CD4-positive, alpha-beta T cell treated with Interleukin-4 for 1 hour (primary cell): ENCODE measurements at places on chromosomes 11 and 22.

GRCh38 chr11:2886191-2886894 lies 768 bp upstream of the CDKN1C start:
- no peak for DNase-seq

DNA sequence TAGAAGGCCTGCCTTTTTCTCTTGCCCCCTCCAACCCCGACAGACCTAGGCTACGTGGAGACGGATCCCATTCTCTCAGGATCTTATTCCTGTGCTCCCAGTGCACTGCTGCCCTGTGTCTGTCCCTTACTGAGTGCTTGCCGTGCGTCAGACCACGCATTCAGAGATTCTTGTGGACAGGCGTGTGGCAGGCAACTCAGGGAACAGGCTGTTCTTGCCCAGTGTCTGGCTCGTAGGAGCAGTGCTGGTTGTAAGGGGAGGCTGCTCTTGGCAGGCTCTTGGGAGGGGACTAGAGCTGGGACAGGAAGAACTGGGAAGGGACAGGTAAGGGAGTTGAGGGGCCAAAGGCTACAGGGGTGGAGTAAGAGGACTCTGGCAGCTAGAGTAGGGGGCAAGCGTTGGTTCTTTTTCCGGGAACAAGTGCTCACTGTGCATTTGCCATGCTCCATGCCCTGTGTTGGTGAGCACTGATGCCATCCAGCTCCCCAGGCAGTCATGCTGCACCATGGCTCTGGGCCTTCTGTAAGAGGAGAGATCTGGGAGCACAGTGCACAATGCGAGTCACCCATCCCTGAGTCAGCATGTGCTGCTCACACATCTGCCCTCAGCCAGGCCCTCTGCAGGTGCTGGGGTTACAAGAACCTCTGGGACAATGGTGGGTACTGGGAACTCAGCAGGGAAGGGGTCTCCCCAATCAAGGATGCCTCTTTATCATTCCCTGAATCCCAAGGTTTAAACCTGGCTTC lies 119.1 kb downstream of the TBC1D22A start:
- no peak for DNase-seq

GRCh38 chr11:14650064-14650463 lies 6.5 kb downstream of the PDE3B start:
- DNase-seq = no peak

- DNase-seq = no peak
These were observed 955.1 kb downstream of the BRD1 start for GRCh38 chr22:48872271-48873190.

DNA sequence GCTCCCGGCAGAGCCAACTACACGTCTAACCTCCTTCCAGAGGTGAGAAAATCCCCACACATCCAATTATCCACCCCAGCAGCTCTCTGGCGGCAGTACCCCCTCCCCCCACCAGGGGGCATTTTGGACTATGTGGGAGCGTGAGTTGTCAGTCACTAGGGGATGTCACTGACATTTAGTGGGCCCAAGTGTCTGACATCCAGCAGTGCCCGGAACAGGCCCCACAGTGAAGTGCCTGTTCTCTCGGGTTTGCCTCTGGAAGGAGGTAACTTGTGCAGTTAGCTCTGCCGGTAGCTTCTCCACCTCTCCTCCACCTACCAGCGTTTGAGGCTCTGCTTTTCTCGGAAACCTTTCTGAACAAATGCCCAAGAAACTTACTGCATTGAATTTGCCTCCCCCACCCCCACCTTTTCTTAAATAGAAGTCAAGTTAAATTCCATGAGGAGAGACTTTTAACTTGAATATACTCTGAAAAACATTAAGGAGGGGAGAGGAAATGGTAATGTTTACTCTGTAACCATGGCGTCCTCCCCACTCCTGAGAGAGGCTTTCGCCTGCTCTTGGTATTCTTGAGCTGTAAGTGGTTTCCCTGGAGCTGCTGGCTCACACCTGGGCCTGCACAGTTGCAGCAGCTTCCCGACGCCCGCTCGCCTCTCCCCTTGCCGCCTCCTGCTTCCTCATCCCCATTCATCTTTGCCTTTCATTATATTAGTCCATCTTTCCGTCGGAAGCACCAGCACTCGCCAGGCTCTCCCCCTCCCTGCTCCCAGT lies 112.8 kb downstream of the WNT7B start:
- peak; percentile 60 for DNase-seq

- no peak for DNase-seq
These were observed 47.3 kb downstream of the IGF2 start for GRCh38 chr11:2091786-2092463.

DNA sequence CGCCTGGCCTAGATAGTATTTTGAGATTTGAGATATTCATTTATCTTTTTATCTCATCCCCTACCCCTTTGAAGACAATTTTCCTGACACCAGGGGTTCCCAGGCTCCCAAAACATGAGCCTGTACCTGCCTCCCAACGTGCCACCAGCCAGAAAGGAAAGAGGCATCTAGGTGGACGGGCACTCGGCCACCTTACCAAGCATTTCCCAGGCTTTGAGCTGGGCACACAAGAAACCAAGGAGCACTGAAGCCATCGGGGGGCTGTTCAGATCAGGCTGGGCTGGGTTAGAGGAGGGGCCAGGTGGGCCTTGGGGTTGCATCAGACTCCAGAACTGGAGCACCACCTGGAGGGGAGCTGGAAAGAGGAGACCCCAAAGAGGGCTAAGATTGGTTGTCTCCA lies 28.5 kb upstream of the BAIAP2L2 start:
- DNase-seq = no peak

DNA sequence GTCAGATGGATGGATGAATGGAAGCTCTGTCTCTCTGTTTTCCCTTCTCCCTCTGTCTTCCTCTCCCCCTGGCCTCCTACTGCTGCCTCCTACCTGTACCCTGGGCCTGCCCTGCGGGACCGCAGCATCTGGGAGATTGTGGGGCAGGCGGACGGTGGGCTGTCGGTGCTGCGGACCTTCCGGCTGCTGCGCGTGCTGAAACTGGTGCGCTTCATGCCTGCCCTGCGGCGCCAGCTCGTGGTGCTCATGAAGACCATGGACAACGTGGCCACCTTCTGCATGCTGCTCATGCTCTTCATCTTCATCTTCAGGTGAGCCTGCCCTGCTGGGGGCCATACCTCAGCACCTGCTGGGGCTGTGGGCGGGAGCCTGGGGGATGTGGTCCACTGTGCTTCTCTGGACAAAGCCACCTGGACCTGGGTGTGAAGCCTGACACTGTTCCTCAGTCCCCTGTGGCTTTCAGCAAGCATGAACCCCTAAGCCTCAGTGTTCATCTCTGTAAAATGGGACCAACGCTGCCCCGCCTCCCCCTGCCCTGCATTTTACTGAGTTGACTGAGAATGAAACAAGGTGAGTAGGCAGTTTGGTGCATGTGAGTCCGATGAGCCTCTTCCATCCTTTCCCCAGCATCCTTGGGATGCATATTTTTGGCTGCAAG lies 88.4 kb downstream of the CACNA1I start:
- DNase-seq = no peak

DNA sequence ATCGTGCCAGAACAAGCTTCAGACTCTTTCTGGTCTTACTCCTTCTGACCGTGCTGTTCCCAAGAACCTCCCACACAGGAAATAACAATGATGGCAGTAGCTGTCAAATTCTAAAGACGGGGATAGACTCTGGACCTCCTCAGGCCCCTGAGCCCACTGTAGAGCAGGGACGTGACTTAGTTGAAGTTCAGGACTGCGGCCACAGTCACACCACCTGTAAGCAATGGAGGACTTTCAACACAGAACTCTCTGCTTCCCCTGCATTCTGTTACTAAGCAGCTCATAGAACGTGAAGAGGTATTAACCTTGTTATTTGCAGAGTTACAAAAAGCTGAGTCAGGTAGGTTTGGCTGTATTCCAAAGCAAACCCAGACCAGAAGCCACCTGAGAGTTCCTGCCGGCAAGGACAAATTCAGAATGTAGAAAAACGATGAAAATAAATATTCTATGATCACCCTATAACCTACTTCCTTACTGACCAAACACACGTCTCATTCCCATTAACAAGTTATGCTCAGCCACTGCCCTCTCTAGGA lies 12.7 kb downstream of the TMEM45B start:
- no peak for DNase-seq

- DNase-seq = no peak
These were observed 48.7 kb downstream of the DDX6 start for GRCh38 chr11:118742304-118742703.

DNA sequence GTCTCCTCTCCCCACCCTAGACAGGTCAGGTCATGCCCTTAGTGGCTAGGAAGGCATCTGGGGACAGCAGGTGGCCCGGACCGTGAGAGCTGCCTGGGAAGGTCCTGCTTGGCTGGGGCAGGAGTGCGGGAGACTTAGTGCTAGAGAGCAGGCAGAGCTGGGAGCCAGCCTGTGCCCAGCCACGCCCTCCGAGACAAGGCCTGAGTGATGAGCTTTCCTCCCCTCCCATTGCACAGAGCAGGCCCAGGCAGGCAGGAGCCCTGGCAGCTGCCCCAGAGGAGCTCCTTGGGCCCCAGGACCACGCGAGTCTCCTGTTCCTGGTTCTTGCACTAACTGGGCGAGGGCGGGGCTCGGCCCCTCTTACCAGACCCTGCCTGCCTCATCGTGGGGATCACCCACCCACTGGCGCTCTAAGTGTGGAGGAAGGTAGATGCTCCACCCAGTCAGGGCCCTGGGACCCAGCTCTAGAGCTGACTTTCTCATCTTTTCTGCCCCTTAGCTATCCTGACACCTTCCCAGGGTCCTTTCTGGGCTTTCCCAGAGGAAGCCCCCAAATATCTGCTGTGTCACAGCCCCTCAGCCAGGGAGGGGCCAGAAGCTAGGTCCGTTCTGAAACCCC lies 44.9 kb downstream of the MACROD1 start:
- DNase-seq = no peak

GRCh38 chr22:48495751-48496080 lies 1332.0 kb downstream of the BRD1 start:
- no peak for DNase-seq

DNA sequence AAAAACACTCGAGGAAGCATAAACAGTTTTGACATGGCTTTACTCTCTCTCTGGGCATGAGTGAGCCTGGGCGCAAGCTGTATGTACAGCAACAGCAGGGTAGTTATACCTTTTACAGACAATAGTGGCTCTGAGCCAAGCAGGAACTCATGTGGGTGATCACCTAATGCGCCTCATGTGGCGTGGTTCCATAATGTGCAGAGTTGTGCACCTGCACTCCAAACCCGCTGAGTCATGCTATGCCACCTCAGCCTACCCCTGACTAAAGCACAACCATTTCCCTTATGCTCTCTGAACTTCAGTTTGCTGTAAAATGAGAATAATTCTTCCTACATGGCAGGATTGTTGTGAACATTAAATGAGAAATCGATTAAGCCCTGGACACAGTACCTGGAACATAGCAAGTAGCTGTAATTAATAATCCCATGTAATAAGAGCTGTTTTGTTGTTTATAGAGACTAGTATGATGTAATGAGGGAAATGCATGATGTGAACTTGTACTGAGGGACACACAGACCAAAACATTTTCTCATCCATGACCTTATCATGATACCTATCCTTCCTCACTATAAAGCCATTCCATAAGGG lies 71.6 kb downstream of the CCDC34 start:
- no peak for DNase-seq

DNA sequence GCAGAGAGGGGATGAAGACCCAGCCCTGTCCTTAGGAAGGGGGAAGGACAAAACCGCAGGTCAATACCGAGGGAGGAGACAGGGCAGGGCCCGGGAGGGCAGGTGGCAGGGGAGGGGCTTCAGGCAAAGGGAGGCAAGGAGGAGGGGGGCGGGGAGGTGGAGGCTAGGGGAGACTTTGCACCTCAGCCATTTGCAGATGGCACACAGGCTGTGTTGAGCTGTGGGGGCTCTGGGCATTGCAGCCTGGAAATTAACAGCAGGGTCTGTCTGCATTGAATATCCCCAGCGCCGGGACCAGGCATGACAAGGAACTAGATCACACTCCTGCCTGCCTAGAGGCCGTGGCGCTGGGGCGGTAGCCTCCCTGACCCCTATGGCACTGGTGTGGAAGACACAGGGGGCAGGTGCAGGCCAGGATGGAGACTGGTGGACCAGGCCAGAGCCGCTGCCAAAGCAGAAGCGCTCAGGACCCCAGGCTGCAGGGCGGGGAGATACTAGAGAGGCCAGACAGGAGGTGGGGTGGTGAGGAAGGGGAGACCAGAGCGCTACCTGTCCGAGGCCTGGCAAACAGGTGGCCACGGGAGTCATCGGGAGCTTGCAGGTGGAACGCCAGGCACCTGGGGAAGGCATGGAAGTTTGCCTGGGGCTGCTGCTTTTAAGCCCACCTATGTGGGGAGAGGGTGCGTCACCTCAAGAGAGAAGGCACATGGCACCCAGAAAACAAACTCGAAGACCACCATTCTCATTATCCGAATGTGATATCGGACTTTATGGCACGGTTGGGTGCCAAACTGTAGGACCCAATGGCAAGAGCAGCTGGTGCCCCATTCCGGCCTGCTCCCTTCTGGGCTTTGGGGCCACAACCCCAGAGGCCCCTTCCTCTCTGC lies 11.5 kb downstream of the CBX6 start:
- DNase-seq = no peak

GRCh38 chr11:20022363-20023081 lies 137.8 kb downstream of the DBX1 start:
- DNase-seq = no peak

GRCh38 chr22:50058061-50058905 lies at the start of gene TTLL8:
TSS of gene TTLL8 (minus strand) at chr22:50058298.
- DNase-seq = no peak
